ENCODE measurements at places on chromosomes 7 and 10.

DNA sequence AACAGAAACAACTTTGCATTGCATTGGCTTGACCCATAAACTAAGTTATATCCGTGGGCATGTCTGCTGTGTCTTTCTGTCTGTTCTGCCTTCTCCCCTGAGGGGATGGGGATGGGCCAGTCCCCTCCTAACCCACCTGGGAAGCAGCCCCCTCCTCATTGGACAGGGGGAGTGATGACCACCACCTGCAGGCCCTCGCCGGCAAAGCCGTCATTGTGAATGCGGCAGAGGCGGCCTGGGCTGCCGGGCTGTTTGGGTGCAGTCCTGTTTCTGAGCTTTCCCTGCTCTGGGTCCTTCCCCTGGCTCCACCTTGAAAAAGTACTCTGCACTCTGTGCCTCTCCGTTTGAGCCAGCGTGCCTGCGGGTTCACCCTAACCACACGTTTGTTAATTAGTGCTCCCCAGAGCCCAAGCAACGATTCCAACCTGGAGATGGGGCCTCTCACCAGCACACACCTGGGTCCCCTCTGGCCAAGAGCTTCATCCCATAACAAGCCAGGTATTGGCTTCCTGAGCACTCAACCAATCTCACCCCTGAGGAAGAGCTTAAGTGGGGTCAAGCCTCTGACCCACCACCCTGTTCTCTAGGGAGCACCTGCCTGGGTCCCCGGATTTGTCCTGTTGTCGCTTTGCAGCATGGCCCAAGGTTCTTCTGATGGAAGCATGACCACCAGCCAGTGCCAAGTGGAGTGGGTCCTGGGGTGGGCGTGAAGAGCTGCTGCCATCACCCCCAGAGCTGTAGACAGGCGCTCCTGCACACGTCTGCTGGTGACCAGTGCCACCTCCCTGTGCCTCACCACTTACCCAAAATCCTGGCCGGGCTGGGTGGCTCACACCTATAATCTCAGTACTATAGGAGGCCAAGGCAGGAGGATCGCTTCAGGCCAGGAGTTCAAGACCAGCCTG, 39.4 kb upstream of the ZMIZ2 start:
- DNase-seq = no peak

GRCh38 chr10:13299437-13300287, at the start of gene PHYH:
PHYH (minus strand) TSS chr10:13300064; CDS start chr10:13300042, 22 bp downstream.
- peak; percentile 42 for DNase-seq

DNA sequence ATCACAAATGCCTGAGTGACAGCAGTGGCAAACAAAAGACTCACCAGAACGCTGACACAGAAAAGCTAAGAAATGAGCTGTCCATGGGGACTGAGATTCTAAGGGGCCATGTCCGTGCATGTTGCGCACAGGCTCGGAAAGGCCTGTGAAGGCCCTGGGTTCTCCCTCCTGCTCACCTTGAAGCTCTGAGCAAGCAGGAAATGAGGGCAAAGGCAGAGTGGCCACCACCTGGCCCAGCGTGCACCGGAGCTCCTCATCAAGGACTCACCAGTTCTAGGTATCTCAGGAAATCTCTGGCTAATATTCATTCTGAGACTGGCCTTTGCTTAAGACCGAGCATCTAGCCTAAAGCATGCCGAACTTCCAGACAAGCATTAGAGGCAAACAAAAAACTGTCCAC, 52.7 kb downstream of the MAD1L1 start:
- no peak for DNase-seq

DNA sequence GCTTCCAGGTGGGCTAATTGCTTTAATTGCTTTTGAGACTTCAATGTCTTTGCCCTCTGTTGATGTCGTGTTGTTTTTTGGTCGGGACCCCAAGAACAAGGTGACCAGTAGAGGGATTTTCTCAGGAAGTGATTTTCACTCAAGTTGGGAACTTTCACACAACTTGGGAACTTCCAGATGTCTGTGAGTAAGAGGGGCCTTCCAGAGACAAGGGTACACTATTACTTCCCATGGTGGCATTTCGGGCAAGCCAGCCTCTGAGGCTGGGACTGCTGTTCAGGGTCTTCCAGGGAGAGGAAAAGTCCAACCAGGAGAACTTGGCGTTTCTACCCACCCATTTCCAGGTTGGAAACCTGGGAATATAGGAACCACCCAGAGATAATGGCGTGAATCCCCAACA, 170.0 kb upstream of the CDCA7L start:
- no peak for DNase-seq

DNA sequence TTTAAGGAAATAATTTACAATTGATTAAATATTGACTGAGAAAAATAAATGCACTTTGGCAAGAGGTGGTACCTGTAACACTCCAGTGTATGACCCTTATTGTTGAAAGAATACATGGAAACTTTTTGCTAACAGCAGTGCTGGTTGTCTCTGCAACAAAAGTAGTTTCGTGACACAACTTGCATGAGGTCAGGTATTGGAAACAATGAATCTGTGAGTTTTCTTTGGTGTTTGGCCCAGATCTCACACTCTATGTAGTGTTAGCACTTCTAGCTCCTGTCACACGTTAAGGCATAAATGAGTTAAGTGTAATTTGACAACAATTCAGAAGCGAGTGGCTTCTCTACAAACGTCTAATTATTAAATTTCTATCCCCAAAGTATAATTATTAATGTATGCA, 137.7 kb upstream of the MDFIC start:
- no peak for DNase-seq

DNA sequence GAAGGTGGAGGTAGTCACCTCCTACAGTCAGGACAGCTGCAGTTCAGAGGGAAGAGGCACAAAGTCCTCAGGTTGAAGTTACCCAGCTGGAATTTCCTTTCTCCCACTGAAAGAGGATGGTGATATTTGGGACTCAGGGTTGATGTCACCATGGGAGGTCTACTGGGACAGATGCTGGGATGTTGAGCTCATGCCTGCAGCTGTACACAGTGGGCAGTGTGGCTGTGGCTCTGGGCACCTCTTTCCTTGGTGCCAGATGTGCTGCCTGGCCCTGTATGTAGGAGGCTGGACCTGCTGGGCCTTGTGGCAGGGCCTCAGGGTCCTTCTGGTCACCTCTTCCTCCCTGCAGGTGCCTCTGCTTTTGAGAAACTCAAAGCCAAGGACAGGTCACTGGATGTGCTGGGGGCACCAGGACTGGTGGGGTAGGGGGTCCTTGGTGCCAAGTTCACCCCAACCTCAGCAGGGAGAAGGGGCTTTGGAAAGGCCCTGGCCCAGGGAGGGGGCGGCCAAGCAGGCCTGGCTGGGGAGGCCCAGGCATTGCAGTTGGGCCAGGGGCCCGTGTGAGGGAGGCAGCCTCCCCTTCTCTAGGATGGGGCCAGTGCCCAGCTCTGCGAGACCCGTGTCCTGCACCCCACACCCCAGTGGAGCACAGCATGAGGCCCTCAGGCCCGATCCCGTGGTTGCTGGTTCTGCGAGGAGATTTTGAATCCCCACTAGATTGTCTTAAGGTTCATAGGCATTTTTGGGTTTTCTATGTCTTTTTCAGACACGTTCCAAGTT, 103.1 kb downstream of the BMS1 start:
- DNase-seq = no peak

GRCh38 chr7:88041583-88041982, 107.5 kb downstream of the ADAM22 start:
- no peak for DNase-seq

GRCh38 chr7:117034851-117035464, 81.7 kb downstream of the ST7 start:
- no peak for DNase-seq

GRCh38 chr10:129849853-129850252, 114.2 kb downstream of the EBF3 start:
- DNase-seq = no peak

DNA sequence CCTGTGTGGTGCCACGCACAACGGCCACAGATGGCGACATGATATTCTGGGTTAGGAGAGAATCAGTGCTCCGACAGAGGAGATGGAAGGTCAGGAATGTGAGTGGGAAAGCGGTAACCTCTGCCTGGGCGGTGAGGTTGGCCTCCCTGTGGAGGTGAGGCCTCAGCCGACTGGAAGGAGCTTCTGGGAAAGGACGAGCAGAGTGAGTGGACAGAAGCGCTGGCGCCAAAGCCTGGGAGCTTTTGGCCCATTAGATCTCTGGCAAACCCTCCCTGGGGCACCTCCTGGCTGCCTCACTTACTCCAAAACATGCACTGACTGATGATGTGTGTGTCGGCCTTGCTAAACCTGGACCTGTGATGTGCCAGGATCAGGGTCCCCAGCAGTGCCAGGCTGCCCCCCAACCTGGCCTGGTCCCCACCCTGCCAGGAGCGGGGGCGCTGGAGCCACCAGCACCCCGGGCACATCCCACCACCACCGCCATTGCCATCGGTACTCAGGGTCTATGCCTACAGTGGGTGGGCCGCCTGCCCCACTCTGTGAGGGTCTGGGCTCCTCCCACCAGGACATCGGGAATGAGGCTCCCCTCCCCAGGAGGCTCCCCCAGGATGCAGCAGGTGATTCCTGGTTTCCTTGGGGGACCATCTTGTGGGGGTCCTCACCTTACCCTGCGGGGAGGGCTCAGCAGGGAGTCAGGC, 51.0 kb downstream of the RASGEF1A start:
- DNase-seq = peak; percentile 2

DNA sequence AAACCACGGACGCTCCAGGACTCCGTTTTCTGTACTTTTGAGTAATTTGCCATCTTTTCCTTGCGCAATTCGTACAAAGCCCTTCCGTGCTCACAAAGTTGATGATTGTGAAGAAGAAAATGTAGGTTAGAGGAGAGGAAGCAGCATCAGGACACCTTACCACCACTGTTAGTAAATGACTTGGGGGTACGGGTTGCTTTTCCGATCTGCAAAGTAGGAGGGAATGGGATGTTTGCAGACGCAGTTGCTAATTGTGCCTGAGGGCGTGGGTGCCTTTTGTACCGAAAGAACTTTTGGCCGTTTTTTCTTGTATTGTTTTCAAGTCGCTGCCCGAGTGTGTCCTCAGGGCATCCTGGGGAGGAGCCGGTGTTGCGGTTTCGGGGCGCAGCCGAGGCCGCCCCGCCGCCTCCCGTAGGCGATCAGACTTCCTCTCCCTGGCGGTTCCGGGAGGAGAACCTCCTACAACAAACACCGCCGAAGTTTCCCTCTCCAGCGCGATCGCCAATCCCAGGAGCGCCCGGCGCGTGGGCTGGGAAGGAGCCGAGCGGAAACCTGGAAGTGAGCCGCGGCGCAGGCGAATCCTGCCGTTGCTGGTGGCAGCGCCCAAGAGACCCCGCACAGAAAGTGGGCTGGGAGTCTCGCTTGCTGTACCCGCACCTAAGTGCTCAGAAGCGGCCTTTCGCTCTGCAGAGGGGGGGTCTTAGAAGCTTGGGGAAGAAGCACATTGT, 1.0 kb downstream of the PRR15 start:
- DNase-seq = no peak

GRCh38 chr7:41820111-41820671, 117.3 kb upstream of the INHBA start:
- no peak for DNase-seq

DNA sequence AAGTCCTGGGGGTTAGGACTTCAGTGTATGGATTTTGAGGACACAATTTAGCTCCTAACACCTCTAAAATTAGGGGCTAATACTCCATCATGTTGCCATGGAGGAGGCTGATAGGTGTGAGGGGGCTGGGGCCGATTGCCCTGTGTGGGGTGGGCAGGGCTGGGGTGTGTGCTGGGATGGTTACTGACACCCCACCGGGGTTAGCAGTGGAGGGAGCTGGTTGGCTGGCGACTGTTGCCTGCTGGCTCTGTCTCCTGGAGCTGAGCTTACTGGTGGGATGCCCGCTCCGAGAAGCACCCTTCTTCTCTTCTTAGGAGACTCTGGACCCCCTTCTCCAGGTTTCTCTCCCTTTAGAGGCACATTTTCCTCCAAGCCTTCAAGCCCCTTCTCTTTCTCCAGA, 22.2 kb upstream of the SH2D4B start:
- DNase-seq = no peak

GRCh38 chr10:30781670-30782121, 152.1 kb upstream of the LYZL2 start:
- DNase-seq = no peak

GRCh38 chr7:127893547-127893946, 137.7 kb downstream of the LRRC4 start:
- no peak for DNase-seq

GRCh38 chr7:94374721-94375566, 19.8 kb upstream of the COL1A2 start:
- DNase-seq = peak; percentile 41

DNA sequence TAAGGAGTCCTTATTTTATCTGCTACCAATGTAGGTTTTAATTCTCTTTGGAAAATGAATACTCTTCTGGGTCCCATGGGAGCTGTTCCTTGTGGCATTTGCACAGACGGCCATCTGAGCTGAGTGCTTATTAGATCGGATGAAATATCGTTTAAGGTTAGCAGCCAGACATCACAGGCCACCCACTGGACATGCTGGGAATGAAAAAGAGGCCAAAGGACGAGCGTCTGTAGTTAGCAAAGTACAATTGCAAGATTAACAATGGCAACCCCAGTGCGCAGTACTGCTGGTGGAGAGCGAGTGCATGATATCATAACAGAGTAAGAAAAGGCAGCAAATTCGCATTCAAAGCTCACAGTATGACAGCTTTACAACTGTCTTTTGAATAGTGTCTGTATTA, 28.3 kb upstream of the CREB5 start:
- DNase-seq = no peak

GRCh38 chr7:101631224-101631714, 2.2 kb upstream of the MYL10 start:
- no peak for DNase-seq

- DNase-seq = no peak
Observed at GRCh38 chr10:122173337-122173736, 97.8 kb upstream of the BTBD16 start.

GRCh38 chr7:21300692-21301091, 127.2 kb upstream of the SP4 start:
- no peak for DNase-seq

GRCh38 chr7:113796557-113796956, 122.3 kb downstream of the PPP1R3A start:
- DNase-seq = no peak

Data from NCI-H446 (cell line).